K562 (cell line): ENCODE measurements at places on chromosomes 2 and 18.

DNA sequence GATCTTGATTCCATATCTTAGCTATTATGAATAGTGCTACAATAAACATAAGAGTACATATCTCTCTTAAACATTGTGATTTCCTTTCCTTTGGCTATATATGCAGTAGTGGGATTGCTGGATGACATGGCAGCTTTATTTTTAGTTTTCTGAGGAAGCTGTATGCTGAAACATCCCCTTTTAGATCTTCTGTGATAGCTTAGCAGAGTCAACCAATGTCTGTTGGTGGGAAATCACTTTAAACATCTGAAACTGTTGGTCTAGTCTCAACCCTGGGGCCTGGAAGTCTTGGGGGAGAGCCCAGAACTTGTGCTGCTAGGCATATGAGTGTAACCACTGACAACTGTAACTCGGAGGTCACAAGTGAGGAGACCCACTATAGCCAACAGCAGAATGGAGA lies 378.6 kb upstream of the SLC14A2 start:
- DNase-seq: no peak

DNA sequence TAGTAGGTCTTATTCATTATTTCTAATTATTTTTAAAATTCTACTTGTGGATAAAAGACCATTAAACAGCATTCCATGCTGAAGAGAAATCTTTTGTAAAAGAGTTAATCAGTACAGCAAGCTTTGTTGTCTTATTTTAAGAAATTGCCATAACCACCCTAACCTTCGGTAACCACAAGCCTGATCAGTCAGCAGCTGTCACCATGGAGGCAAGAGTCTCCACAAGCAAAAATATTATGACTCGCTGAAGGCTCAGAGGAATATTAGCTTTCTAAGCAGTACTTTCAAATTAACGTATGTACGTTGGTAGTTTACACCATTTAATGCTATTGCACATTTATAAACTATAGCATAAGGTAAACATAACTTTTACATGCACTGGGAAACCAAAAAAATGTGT lies 650.5 kb upstream of the LINC00305 start:
- DNase-seq: no peak

DNA sequence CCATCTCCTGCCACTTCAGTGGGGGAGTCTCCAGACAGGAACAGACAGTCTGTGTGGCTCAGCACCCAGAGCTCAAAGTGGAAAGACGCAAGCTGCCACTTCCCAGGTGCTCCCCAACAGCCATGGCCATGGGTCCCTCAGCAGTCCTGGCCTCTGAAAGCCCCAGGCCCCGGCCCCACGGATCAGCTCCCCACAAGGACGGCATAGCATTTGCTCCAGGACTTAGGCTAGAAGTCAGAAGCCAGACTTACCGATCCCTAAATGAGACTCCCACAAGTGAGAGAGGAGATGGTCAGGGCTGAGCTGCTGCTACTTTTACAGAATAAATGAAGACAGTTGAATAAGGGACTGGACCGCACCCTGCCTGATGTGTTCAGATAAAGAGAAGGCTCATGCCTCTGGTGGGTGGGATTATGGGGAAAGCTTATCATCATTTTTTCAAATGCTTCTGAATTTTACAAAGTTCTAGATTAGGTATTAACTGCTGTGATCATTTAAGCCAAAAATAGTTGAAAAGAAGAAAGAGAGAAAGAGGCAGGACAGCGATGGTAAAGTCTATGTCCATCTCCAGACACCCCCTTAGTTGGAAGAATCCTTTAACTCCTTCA lies 50.5 kb downstream of the ADD2 start:
- DNase-seq: peak; percentile 89

- no peak for DNase-seq
Observed at GRCh38 chr2:66689456-66690051, 254.6 kb downstream of the MEIS1 start.
